ENCODE measurements at places on chromosomes 5 and 9.

- no peak for DNase-seq
These were observed 10.6 kb downstream of the PTGR1 start for GRCh38 chr9:111588846-111589245.

DNA sequence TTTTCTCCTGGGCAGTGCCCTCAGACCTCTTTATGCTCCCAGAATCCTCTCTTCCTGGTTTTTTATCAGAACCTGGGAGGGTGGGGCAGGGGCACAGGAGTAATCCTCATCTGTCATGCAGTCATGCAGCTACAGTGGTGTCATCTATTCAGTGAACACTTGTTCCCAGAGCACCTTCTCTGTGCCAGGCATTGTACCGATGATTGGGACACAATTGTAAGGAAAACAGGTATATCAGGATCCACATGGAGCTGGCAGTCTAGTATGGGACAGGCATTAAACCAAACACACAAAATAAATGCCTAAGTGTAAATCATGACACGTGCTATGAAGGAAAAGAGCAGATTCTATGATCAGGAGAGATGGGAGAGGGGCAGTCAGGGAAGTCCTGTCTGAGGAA is 21.5 kb upstream of the IDNK start:
- DNase-seq, result no peak

GRCh38 chr5:111735583-111736270 is 21.3 kb downstream of the NREP start:
- no peak for DNase-seq

- DNase-seq, result no peak
These were observed 307.0 kb upstream of the TLE4 start for GRCh38 chr9:79264511-79265355.

DNA sequence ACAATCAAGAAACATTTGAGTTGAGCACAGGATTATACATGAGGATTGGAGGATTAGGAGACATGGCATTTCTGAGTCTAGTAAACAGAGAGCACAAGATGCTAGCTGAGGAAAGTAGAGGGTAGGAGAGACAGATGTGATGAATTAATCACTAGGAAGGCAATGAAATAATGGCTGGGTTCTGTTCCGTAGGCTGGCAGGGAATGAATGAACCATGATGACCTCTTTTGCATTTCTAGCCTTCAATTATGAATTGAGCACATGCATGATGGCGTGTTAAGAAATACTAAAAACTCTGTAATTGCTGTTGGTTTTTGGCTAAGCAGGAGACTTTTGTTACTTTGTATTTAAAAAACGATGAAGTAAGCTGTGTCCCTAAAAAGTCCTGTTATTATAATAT is 420.0 kb upstream of the TLE4 start:
- DNase-seq, result no peak

DNA sequence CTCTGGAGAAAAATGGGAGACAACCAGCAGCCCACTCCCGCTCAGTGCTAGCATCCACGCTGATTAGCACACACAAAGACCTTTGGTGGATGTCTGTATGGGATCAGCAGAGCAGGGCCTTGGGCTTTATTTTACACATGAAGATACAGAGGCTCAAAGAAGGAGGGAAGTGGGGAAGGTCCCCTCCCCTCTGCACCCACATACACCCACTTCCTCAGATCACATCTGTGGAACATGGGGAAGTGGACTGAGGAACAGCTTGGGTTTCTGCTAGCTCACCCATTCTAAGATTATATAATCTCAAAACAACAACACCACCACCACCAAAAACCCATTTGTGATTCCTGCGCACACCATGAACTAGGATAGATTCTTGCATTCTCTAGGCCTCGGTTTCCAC is 14.0 kb downstream of the GGTA1 start:
- no peak for DNase-seq

DNA sequence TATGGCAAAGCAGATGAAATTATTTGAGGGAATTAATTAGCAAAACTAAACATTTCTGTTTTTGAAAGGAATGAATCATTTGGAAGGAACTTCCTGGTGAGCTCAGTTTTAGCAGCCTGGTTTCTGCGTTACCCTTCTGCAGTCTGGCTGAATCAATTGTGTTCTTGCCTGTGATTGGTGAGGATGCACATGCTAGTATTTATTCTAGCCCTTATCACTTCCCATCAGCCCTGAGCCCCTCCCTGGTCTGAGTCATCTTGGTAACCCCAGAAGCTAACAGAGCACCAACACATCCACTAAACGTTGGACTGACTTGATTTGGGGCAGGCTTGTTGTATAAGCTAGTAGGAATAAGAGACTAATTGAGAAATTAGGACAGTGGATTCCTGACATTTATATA is 6.6 kb downstream of the TJP2 start:
- DNase-seq, result peak; percentile 62

- no peak for DNase-seq
These were observed 11.1 kb upstream of the VAV2 start for GRCh38 chr9:134003237-134003636.

GRCh38 chr5:474840-475661 is 32.1 kb downstream of the EXOC3 start:
- no peak for DNase-seq

GRCh38 chr5:58264276-58264675 is 195.6 kb downstream of the PLK2 start:
- no peak for DNase-seq

- DNase-seq, result no peak
These were observed 21.8 kb upstream of the MSH3 start for GRCh38 chr5:80632700-80633099.

- DNase-seq, result no peak
These were observed 48.2 kb downstream of the KIF2A start for GRCh38 chr5:62354028-62354874.

DNA sequence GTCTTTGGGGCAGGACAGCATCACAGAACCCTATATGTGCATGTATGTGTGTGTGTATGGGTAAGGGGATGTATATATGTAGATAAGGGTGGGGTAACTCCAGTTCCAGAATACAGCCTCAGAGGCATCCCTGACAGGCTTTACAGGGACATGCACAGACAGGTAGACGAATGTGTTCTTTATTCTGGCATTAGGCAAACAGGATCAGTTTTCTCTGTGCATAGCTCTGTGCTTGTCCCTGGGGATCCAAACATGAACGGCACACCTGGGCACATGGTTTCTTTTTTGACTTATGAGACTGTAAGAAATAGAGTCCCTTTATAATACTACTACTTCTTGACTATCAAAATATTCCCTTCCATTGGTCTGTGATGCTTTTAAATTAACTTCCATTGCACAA is 120.6 kb downstream of the TRIO start:
- DNase-seq, result no peak

DNA sequence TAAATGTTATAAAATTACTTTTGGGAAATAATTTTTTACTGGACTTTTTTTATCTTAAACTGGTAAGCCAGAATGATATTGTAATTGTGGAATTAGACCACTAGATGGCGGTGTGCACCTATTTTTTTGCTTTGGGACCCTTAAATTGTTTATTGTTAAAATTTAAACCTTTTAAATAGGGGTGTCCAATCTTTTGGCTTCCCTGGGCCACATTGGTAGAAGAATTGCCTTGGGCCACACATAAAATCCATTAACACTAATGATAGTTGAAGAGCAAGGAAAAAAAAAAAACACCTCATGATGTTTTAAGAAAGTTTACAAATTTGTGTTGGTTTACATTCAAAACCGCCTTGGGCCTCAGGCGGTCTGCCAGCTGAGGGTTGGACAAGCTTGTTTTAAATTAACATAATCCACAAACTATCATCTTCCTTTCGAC is 28.4 kb upstream of the GADD45G start:
- peak; percentile 53 for DNase-seq

GRCh38 chr5:171845857-171846256 is 60.2 kb downstream of the SMIM23 start:
- no peak for DNase-seq

DNA sequence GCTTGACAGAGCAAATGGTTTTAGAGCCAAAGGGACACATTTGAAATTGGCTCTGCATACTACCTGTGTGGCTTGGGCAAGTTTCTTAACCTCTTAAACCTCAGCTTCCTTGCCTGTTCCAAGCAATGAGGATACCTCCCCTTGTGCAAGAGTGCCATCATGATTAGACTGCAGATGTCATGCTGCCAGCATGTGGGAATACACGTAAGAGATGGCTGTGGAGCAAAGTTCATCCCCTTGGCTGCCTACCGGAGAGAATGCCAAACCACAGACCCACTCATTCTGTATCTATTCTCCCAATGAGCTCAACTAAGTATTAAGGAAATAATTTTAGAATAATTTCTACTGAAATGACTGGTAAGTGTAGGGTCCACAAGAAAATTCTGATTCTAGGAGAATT is 101.3 kb downstream of the WDR41 start:
- DNase-seq, result no peak

DNA sequence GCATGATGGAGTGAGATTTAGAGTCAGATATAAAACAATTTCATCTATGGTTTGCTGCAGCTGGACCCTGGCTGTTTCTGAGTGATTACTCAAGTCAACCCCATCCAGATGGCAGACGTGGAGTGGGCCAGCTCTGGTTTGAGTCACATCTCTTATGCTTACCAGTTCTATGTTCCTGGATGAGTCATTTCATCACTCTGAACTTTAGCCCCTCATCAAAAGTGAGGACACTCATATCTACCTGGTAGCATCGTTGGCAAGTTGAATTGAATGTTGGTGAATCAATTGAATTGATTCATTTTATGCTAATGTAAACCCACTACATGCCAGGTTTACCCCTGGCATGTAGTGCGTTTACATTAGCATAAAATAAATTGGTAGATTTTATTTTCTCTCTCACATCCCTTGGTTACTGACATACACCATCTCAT is 176.4 kb downstream of the FGF18 start:
- no peak for DNase-seq

DNA sequence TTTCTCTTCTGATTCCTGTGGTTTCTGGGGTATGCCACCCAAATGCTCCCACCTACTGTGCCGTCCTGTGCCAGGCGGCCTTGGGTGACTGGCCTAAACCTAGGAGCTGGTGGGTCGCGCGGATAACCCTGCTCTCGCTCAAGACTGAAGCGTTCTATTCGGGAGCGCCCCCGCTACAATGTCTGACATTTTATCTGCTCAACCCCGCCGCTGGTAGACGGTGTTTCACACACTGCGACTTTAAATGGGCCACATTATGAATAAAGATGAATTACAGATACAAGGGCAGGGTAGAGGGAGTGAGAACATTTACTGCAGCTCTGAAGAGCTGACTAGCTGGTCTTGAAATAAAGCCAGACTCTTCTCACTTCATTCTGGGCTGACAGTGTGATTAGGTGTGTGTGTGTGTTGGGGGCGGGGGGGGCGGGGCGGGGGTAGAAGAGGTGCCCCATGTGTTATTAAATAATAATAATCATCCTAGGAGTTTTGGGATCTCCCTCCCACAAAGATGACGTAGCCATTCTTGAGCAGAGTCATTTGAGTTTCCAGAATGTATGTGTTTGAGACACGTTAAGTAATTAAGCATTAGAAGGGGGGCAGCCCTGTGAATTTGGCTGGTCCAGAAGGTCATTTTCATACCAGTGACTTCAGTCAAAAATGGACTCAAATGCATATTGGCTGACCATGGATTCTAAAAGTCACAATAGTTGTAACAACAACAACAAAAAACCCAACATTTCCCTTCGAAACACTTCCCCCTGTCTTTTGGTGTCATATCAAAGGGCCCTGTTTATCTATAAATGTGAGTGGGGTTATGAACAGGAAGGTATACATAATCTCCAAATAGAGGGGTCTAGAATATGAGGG is 1.0 kb upstream of the PTCH1 start:
- DNase-seq, result no peak

GRCh38 chr9:68750786-68751185 is 45.7 kb downstream of the PIP5K1B start:
- no peak for DNase-seq

GRCh38 chr9:18988003-18988402 is 45.0 kb downstream of the SAXO1 start:
- no peak for DNase-seq

DNA sequence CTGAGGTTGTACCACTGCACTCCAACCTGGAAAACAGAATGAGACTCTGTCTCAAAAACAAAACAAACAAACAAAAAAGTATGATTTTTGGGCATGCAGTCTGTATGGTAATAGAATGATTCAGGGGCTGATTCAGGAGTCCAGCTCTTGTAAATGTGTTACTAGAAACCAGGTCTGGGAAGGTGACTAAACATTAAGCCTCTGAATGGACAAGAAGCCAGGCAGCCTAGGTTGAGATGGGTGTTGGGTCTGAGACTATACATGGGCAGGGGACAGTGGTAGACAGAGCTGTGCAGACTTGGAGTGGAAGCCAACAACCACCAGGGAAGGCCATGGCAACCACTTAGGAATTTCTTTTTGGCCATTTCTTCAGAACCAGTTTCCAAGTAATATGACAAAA is 64.9 kb upstream of the TLE1 start:
- no peak for DNase-seq

DNA sequence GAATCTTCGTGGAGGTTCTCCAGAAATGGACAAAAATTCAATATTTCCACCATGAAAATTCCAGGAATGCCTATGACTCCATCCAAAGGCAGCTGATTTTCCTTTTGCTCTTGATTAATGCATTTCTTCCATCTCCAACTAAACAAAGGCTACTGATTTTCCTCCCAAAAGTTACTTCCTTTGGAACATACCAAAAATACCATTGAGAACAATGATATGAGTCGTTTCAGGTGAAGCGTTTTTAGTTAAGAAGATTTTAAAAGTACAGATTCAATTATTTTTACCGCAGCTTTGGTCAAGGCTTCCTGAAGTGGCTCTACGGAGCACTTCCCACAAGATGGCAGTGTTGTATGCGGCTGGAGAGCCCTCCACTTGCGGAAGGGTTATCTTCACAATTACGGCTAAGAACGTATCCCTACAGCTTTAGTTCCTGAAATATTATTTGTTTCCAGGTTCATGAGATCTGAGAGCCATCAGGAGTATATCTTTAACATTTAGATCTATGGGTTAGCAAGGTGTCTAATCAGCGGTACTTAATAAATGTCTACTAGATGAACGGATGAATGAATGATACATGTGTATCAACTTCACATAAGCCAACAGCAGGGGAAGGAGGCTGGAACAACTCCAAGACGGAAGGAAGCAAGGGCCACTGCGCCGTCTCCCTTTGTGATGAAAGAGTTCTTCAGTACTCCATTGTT is 35.9 kb upstream of the ARSB start:
- peak; percentile 47 for DNase-seq

DNA sequence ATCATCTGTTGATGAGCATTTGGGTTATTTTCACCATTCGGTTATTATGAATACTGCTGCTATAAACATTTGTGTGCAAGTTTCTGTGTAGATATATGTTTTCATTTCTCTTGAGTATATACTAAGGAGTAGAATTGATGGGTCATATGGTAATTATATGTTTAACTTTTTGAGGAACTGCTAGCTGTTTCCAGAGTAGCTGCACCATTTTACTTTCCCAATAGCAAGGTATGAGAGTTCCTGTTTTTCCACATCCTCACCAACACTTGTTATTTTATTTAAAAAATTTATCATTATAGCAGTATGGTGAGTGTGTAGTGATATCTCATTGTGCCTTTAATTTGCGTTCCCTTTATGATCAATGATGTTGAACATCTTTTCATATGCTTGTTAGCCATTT is 29.2 kb downstream of the CD14 start:
- DNase-seq, result no peak

DNA sequence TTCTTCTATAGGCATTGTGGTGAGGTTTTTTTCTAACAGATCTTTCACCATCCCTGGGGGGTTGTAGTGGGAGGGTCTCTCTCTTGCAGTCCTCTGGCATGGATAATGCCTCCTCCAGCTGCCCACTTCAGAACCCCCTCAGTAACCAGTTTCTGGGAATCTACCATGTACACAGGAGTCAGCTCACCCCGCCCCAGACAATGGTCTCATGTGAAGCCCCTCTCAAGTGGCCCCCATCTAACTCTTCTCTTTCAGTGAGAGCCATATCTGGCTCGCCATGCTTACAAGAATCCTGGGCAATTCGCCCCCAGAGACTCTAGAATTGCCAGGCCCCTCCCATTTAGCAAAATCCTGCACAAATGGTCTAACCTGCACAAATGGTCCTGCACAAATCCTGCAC is 144.4 kb upstream of the FSTL4 start:
- no peak for DNase-seq

All from CD4-positive, alpha-beta T cell treated with Interferon alpha-2 for 1 hour (primary cell).